Pancreas (tissue), 10 donors: ENCODE measurements at places on chromosomes 6 and 20. TPM values are rescaled to one million over a fixed set of nuclear protein-coding genes. Genes with fewer than 3 reads are reported as not detected.
A peak's percentile ranks its signal among the peaks of the same experiment; 100 is the strongest.

The MEP1A gene
- 0.35 TPM for total RNA-seq

The ADNP gene
- total RNA-seq, result 23.7 TPM

The OPRL1 gene
- 0.89 TPM for total RNA-seq

The RRP36 gene
- 23.3 TPM for total RNA-seq

The PABPC1L gene
- 18.7 TPM for total RNA-seq

The HSPA1L gene
- total RNA-seq, result 1.2 TPM

The UTRN gene
- 84.2 TPM for total RNA-seq

The ECHDC1 gene
- total RNA-seq, result 27.0 TPM

DNA sequence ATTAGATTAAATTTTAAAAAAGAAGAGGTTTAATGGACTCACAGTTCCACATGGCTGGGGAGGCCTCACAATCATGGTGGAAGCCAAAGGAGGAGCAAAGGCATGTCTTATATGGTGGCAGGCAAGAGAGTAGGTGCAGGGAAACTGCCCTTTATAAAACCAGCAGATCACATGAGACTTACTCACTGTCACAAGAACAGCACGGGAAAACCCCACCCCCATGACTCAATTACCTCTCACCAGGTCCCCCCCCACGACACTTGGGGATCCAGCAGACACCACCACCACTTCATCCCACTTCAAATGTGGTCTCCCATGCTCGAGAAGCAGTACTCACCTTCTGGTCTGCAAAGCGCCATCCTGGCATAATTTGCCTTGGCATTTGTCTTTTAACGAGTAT is 24.6 kb downstream of the MTFR2 start:
- H3K36me3 ChIP-seq, result no peaks in the 10 kb centered on the region
- no peak overlapping the region for H3K4me3 ChIP-seq
- no peak for DNase-seq

DNA sequence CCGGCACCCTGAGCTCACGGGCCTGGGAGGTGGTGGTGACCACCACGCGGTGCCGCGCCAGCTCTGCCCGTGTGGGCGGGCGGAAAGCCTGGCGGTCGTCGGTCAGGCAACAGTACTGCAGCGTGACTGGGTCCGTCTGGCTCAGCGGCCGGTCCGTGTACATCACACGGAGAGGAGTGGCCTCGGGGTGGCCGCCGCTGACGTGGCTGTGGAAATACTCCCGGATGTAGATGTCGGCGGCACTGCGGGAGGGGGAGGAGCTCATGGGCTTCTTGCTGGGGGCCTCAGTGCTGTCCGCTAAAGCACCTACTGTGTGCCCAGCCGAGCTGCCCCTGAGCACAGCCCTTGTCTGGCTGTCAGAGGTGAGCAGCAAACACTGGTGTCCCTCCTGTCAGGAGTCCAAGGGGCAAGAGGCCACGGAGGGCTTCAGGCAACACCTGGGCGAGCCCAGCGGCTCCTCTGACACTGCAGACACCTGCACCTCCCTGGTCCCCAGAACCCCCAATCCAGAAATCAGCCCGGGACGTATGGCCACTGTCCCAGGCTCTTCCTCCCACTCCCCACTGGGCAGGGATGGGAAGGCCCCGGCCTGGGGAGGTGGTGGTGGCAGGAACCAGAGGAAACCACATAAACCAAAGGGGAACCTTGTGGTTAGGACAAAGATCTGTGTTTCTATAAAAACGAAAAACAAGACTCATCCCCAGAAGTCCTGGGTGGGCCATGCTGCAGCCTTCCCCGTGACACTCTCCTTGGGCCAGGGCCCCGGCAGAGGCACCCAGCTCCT is 6.5 kb downstream of the HELZ2 start:
- H3K4me1 ChIP-seq, result no peaks in the 10 kb centered on the region
- H3K4me3 ChIP-seq, result no peak overlapping the region
- DNase-seq, result no peak
- H3K27ac ChIP-seq, result no peak overlapping the region
- peaks cover 7% of the 10 kb centered on the region for H3K36me3 ChIP-seq

GRCh38 chr6:32785781-32786533 is 22.6 kb upstream of the HLA-DQB2 start:
- no peaks in the 10 kb centered on the region for H3K4me1 ChIP-seq
- H3K4me3 ChIP-seq, result no peak overlapping the region
- DNase-seq, result no peak
- no peaks in the 10 kb centered on the region for H3K27me3 ChIP-seq
- no peak overlapping the region for H3K27ac ChIP-seq

GRCh38 chr6:155165029-155165710 is 98.6 kb upstream of the CLDN20 start:
- no peak overlapping the region for H3K4me3 ChIP-seq
- DNase-seq, result no peak
- no peaks in the 10 kb centered on the region for H3K4me1 ChIP-seq
- no peaks in the 10 kb centered on the region for H3K36me3 ChIP-seq

GRCh38 chr6:147468634-147469033 is 39.9 kb upstream of the SAMD5 start:
- no peaks in the 10 kb centered on the region for H3K27me3 ChIP-seq
- no peaks in the 10 kb centered on the region for H3K4me1 ChIP-seq
- no peak for DNase-seq
- no peak overlapping the region for H3K4me3 ChIP-seq

- H3K4me3 ChIP-seq, result no peak overlapping the region
- H3K27me3 ChIP-seq, result no peaks in the 10 kb centered on the region
- DNase-seq, result no peak
- H3K27ac ChIP-seq, result no peak overlapping the region
Observed at GRCh38 chr6:119109654-119110325, 31.3 kb upstream of the FAM184A start.

GRCh38 chr6:56036916-56037600 is 161.7 kb upstream of the BMP5 start:
- H3K4me3 ChIP-seq, result no peak overlapping the region
- H3K36me3 ChIP-seq, result no peaks in the 10 kb centered on the region
- no peak overlapping the region for H3K27ac ChIP-seq
- no peaks in the 10 kb centered on the region for H3K27me3 ChIP-seq
- no peaks in the 10 kb centered on the region for H3K4me1 ChIP-seq

DNA sequence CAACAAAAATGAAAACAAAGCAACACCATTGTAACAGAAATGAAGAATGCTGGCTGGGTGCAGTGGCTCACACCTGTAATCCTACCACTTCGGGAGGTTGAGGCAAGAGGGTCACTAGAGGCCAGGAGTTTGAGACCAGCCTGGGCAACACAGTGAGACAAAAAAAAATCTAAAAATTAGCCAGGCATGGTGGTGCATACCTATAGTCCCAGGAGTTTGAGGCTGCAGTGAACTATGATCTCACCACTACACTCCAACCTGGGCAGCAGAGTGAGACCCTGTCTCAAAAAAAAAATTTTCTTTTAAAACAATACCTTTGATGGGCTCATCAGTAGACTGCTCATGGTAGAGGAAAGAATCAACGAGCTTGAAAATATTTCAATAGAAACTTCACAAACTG is 18.5 kb downstream of the NINL start:
- DNase-seq, result no peak
- no peak overlapping the region for H3K27ac ChIP-seq
- no peak overlapping the region for H3K4me3 ChIP-seq
- H3K36me3 ChIP-seq, result no peaks in the 10 kb centered on the region

DNA sequence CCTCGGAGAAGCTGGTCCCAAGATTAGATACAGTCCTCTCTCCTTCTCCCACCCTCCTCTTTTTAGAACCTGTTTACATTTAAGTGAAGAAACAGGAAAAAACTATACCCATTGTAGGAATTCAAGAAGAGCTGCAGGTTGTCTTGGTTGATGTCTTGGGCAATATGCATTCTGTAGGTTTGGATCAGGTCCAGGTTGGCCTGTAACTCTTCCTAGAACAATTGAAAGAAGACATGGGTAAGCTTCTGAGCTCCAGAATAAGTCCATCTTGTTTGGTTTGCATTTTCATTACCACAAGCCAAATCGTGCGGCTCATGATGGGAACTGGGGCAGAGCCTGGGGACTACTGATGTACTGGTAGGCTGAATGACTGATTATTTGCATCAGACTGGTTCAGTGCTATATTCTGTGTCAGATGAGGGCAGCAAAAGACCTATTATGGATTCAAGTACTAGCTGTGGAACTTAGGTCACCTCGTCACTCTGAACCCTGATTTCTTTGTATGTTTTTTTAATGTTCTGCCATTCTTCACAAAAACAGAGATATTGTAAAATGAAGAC is 20.3 kb upstream of the SLA2 start:
- H3K4me1 ChIP-seq, result no peaks in the 10 kb centered on the region
- H3K27ac ChIP-seq, result no peak overlapping the region
- DNase-seq, result no peak
- H3K4me3 ChIP-seq, result no peak overlapping the region
- H3K36me3 ChIP-seq, result no peaks in the 10 kb centered on the region

DNA sequence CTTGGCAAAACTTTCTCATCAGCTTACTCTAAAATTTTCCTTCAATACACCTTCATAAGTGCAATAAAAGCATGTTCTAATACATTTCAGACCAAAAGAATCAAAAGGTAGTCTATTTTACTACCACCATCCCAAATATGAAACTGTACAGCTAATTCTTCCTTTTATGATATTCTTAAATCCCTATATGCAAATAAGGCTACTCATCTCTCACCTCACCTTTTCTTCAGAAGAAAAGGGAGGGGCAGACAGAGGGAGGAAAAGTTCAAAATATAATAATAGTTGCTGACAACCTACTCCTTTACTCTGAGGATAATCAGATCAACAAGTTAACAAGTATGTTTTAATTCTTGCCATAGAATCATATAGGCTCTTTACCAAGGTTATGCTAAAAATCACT is 7.4 kb downstream of the C6orf120 start:
- H3K27me3 ChIP-seq, result no peaks in the 10 kb centered on the region
- H3K36me3 ChIP-seq, result peaks cover 8% of the 10 kb centered on the region
- DNase-seq, result no peak
- peaks cover 9% of the 10 kb centered on the region for H3K4me1 ChIP-seq

DNA sequence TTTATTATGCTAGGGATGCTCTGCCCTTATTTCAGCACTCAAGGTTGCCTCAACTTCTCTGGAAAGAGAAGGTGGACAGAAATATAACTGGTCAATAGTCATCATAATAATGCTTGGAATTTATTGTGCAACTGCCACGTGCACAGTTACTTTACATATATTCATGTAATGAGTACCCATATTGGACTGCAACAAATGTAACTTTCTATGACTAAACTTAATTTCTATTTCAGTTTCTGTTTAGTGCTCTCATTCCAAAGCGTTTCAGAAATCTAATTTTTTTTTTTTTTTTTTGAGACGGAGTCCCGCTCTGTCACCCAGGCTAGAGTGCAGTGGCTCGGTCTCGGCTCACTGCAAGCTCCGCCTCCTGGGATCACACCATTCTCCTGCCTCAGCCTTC is 28.3 kb upstream of the CD83 start:
- no peaks in the 10 kb centered on the region for H3K36me3 ChIP-seq
- no peaks in the 10 kb centered on the region for H3K4me1 ChIP-seq
- H3K27me3 ChIP-seq, result no peaks in the 10 kb centered on the region
- no peak overlapping the region for H3K27ac ChIP-seq

- DNase-seq, result no peak
- no peaks in the 10 kb centered on the region for H3K4me1 ChIP-seq
- H3K27ac ChIP-seq, result no peak overlapping the region
- no peaks in the 10 kb centered on the region for H3K36me3 ChIP-seq
- no peak overlapping the region for H3K4me3 ChIP-seq
Observed at GRCh38 chr6:37092923-37093727, 76.8 kb upstream of the PIM1 start.

- no peak overlapping the region for H3K27ac ChIP-seq
- H3K27me3 ChIP-seq, result no peaks in the 10 kb centered on the region
- DNase-seq, result no peak
- H3K4me3 ChIP-seq, result no peak overlapping the region
- H3K36me3 ChIP-seq, result no peaks in the 10 kb centered on the region
- H3K4me1 ChIP-seq, result peaks cover 5% of the 10 kb centered on the region
Observed at GRCh38 chr20:36490191-36490590, 51.1 kb upstream of the MYL9 start.

- DNase-seq, result no peak
- H3K4me3 ChIP-seq, result no peak overlapping the region
- no peaks in the 10 kb centered on the region for H3K36me3 ChIP-seq
- no peaks in the 10 kb centered on the region for H3K27me3 ChIP-seq
Observed at GRCh38 chr6:161186173-161186769, 87.6 kb downstream of the AGPAT4 start.

DNA sequence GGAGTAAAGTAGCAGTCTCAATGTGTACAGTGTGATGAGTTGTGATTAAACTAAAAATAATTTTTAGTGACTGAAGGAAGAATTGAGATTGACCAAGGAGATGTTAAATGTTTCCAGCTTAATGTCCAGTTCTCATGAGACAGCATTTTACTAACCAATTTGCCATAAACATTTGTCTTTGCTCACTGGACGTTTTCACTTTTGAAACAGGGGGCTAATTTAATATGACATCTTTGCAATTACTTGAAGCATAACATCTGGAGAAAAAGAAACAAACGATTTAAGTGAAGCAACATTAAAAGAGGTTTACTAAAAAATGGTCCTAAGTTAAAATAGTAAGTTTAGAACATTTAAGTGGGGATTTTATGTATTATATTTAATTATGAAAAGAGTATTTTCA is 443.8 kb downstream of the BCKDHB start:
- H3K4me3 ChIP-seq, result no peak overlapping the region
- no peaks in the 10 kb centered on the region for H3K4me1 ChIP-seq
- H3K27ac ChIP-seq, result no peak overlapping the region
- H3K27me3 ChIP-seq, result no peaks in the 10 kb centered on the region
- no peak for DNase-seq
- H3K36me3 ChIP-seq, result no peaks in the 10 kb centered on the region

DNA sequence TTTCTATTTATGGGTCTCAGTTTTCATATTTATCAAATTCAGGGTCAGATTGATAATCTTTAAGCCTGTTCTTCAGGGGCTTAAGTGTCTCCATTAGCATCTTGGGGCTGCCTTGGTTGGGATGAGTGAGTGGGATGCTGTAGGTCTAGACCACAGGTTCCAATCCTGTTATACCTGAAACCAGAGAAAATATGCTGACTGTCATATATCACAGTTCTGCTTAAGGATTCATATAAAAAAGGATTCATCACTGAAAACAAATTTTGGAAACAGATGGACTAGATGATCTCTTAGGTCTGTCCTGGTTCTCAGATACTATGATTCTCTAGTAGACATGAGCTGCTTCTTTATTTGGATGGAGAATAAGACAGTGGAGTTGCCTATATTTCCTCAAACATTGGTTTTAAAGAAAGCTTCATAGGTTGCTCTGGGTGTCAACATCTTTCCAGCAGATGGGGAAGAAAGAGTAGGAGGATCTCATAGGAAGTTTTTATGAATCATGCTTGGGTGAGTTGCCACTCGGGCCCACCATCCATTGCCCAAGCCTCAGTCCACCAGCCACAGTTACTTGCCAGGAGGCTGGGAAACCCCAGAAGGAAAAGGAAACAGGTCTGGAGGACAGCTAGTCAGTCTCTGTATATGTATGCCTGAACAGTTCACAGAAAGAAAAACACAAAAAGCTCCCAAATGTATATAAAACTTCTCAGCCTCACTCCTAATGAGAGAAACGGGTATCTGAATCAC is 42.9 kb upstream of the MAP7 start:
- peak overlapping the region; percentile 53 for H3K27ac ChIP-seq
- no peak overlapping the region for H3K4me3 ChIP-seq
- peaks cover 31% of the 10 kb centered on the region for H3K36me3 ChIP-seq
- H3K27me3 ChIP-seq, result no peaks in the 10 kb centered on the region
- no peak for DNase-seq
- H3K4me1 ChIP-seq, result no peaks in the 10 kb centered on the region
